ENCODE measurements at places on chromosomes 4 and X.

GRCh38 chr4:8540991-8541390, 39.2 kb upstream of the GPR78 start:
- no peak for DNase-seq

GRCh38 chr4:62454535-62454934, 1254.4 kb downstream of the ADGRL3 start:
- DNase-seq = no peak

- peak; percentile 64 for DNase-seq
Measured at GRCh38 chrX:153687121-153688039, at the start of gene SLC6A8. SLC6A8 (plus strand) TSS chrX:153687926; CDS start chrX:153688575, 649 bp downstream.

GRCh38 chrX:18389966-18390365, 35.4 kb upstream of the CDKL5 start:
- DNase-seq = no peak

- no peak for DNase-seq
Measured at GRCh38 chr4:37985730-37986275, 25.6 kb downstream of the PTTG2 start.

DNA sequence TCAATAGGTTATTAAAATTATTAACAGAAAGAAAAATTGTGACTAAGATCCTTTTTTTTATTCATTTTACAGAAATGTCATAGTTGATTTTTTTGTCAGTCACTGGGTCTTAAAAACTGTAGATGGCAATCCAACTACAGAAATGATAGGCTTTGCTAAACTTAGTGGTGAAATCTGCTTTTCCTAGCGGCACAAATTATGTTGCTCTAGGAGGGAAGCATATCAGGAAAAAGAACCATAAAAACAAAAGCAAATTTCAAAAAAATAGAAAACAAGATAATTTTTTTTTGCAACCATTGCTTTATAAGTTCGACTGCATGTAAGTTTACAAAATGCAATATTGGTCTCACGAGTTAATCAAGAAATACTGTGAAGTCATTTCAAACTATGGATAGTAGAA, 443.5 kb upstream of the IGFBP7 start:
- no peak for DNase-seq

DNA sequence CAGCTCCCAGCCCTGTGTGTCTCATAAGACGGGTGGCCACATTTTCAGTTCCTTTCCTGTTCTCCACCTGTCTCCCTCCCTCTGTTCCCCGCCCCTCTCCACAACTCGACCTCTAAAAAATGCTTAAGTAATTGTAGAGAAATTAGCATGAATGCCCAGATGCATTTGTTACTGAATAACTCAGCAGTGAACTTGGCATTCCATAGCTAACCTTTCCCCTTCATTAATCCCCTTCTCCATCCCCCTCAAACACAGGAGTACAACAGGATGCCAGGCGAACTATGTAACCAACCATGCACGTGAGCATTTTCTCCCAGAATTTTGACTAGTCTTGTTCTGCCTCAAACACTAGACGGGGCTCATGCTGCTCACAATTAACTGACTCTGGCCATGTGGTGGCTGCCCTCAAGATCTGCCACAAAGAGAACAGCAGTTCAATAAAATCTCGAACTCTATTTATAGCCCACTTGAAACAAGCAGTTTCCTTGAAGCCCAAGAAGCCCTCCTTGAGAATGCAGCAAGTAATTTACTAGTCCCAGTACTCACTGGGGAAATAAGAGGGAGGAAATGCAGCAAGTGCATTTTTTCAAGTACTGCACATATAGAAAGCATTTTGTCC, 351.2 kb downstream of the ARHGAP24 start:
- peak; percentile 79 for DNase-seq

GRCh38 chr4:147056940-147057610, 111.4 kb upstream of the TTC29 start:
- no peak for DNase-seq

DNA sequence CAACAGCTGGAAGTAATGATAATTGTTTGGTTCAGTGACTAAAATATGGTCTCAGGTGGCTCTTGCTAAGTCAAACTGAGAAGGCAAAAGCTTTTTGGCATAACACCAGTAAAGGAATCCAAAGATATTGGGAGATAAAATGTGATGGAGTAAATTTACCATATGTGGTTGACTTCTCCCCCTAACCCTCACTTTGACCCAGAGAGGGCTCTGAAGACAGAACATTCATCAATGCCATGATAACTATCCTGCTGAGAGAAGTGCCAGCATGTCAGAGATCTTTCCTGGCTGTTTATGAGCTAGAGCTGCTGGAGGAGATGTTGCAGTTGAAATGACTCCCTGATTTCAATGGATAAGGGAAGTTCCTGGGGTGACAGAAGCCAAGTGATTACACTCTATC, 213.4 kb downstream of the SPCS3 start:
- DNase-seq = peak; percentile 32

DNA sequence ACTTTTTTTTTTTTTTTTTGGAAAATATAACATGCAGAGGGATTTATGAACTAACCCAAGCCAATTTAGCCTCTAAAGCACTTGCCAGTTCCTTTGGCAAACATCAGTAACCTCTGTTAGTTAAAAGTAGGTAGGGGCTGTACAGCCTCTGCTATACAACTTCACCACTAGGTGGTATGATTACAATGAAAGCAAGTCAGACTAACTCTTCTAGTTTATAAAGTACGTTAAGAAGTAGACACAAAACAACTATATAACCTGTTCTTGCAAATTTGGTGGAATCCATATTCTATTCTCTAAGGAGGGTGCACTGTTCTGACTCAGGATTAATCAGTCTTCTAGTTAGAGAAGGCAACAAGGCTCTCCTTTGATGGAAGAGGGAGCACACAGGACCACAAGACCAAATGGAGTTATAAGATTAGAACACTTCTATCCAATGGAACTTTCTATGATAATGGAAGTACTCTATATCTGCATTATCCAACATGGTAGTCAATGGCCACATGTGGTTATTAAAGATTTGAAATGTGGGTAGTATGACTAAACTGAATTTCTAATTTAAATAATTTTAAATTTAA, 12.8 kb downstream of the AIMP1 start:
- DNase-seq = peak; percentile 45

- no peak for DNase-seq
Measured at GRCh38 chr4:10035130-10035529, 13.8 kb upstream of the SLC2A9 start.

GRCh38 chr4:183984566-183984965, 79.5 kb downstream of the STOX2 start:
- no peak for DNase-seq

DNA sequence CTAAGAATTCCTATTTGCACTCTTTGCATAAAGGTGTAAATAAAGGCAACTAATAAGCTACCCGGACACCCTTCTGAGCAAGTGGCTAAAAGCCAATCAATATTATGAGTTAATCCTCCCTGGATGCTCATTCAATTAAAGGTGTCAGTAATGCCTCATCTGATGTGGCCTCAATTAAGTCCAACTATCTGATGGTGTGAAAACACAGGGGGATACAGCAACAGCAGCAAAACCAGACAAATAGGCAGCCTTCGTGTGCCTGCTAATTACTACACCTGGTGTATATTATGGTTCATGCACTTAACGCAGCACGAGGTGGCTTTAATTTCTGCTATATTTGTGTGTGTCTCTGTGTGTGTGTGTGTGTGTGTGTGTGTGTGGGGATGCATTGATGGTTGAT, 244.4 kb downstream of the DCLK2 start:
- DNase-seq = no peak

- no peak for DNase-seq
Measured at GRCh38 chrX:124263743-124264142, 68.7 kb upstream of the TEX13D start.

DNA sequence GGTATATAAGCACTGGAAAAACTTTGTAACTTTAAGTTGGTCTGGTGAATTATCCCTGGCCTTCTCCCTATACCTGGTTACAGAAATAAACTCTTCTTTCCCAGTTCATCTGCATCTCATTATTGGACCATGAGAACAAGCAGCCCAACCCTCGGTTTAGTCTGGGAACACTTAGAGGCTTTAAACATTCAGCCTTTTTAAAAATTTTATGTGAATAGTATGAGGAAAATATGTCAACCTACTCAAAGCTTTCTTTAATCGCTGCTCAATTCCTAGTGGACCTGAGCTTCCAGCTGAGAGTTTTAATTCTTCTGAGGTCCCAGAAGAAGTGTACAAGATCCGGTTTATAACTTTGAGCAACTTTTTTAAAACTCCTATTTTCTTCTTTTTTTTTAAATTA, 358.6 kb upstream of the NOCT start:
- no peak for DNase-seq

GRCh38 chr4:74886484-74886883, 46.4 kb upstream of the PARM1 start:
- no peak for DNase-seq

DNA sequence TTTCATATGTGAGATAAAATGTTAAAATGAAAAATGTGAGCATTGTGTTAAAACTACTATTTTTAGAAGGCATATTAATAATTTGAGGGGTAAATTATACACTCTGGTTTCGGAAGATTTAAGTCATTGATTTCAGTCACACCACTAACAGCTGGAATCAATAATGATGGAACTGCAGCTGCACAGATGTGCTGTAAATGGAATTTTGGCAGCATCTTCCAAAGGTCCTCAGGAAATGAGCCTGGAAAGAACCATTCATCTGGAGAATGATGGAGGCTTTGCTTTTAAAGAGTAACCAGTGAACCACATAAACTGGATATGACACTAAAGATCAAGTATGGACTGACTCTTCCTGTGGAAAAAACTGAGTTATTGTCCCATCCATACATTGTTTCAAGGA, 759.0 kb upstream of the EPHA5 start:
- peak; percentile 1 for DNase-seq

DNA sequence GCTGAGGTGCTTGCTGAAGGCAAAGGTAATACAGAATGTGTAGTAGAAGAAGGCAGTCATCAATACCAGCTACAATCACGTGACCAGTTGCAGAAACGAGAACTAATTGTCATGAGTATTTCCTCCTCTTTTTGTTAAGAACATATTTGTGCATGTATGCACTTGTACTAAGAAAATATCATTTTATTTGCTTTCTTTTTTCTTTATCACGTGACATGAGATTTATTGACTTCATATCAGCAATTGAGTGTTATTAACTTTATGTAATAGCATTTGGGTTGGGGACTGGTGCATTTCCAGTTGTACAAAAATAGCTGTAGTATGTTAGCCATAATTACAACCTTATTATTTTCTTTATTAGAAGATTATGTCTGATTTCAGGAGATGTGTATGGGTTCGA, 90.0 kb downstream of the MAGEE1 start:
- no peak for DNase-seq

DNA sequence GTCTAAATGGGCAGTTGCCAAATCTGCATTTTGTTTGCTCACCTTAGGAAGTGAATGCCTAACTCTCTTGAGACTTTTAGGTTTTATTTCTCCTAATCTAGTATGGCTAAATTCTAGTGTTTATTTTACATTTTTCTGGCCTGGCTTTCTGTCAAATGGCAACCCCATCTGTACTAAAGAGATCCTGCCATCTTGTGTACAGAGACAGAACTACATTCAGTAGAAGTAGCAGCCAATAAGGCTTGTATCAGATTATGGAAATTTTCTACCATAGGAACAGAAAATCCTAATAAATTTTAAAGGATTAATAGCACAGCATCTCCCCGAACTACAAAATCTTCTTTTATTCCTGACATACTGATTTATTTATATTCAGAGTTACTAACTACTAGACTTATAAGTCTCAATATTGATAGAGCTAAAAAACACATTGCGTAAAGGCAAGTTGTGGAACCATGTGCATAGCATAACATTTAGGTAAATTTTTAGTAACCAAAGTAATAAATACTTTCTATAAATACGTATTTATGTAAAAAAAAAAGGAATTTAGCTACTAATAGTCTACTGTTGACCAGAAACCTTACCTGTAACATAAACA, 45.5 kb downstream of the TMEM144 start:
- peak; percentile 30 for DNase-seq

DNA sequence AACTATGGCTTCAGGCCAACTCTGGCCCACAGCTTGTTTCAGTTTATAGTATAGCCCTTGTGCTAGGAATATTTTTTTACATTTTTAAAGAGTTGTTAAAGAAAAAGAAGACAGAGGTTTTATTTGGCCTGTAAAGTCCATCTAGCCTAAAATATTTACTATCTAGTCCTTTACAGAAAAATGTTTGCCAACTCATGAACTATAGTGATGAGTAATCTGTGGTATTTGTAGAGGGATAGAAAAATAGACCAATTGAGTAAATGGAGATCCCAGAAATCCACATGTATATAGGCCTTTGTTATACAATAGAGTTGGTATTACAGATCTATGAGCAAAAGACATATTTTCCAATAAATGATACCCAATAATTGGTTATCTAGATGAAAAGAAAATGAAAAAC, 288.7 kb downstream of the PRDM5 start:
- peak; percentile 23 for DNase-seq

- DNase-seq = no peak
Measured at GRCh38 chr4:41205854-41206460, 8.4 kb downstream of the APBB2 start.

GRCh38 chr4:6501171-6501570, 28.8 kb upstream of the PPP2R2C start:
- DNase-seq = no peak

DNA sequence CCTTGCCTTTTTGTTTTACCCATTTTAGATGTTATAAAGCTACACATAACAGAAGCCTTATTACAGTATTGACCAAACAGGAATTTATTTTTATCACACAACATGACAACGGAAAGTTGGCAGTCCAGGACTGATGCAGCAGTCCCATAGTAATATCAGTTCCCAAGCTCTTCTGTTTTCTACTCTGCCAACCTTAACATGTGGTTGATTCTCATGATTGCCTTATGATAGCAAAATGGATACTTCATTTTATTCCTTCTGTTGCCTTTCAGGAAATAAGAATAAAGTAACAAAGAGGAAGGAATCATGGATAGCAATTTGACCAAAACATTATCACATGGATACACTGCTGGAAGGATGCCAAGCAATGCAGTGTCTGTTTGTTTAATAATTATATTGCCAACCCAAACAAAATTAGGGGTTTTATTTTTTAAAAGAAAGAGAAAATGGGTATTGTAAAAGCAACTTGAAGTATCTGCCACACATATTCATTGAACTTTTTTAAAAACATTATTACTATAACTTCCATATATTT, 275.7 kb downstream of the STPG2 start:
- DNase-seq = no peak

DNA sequence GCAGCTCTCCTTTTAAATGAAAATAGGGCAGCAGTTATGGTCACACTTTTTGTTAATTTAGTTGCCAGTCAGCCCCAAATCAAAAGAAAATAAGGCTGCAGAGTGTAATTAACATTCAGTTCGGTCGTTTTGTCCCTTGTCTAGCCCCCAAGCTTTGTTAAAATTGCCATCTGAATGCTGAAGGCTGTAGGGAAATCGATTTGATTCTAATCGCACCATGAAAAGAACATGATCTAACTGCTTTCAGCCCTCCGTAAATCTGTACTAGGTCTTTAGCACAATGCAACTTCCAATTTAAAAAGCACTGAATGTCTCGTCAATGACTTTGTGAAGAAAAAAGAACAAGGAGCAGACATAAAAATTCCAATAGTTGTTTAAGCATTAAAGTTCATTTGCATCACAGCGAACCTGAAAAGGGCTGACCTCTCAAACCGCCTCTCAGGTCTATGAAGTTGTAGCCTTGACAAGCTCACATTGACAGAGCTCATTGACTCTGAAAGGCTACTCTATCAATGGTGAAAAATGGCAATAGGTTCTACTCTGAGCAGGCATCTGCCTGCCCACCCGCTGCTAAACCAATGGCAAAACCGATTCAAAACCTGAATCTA, 48.9 kb downstream of the CHIC2 start:
- no peak for DNase-seq

Measured in fibroblast of skin of right quadriceps (primary cell).